ENCODE measurements at places on chromosomes 12 and 14.
A peak's percentile ranks its signal among the peaks of the same experiment; 100 is the strongest.

- DNase-seq: no peak
These were observed 15.7 kb downstream of the NDUFA12 start for GRCh38 chr12:94987801-94988200.

DNA sequence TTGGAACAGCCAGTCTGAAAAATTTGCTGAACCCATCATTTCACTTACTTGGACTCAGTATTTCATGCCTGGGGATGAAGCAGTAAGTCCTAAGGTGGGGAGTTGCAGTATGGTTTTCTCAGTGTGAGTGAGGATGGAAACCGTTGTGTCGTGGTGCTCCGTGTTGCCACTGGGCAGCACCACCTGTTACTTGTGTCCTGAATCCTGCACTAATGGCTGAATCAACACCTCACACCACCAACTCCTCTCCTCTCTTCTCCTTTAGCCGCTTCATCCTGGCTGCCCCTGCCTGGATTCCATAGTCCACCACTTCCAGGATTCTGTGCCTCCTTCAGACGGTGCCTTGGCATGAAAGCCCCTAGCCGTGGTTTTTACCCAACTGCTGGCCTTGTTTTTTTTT lies 3.0 kb upstream of the EP400 start:
- no peak for DNase-seq

GRCh38 chr12:77678621-77679020 lies 152.1 kb upstream of the NAV3 start:
- DNase-seq: no peak

GRCh38 chr14:71574976-71575375 lies 357.3 kb upstream of the RGS6 start:
- no peak for DNase-seq

DNA sequence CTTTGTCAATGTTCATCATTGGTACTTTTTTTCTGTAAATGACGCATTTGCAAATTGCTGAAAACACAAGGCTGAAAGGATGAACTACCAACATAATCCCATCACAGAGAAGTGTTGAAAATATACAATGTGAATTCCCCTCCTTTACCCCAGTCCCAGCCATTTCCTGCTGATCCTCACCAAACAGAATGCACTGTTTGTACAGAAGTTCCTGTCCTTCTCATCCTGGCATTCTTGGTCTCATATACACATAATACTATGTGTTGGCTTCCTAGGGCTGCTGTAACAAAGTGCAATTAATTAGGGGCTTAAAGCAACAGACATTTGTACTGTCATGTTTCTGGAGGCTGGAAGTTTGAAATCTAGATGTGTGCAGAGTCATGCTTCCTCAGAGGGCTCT lies 836.2 kb upstream of the MGAT4C start:
- DNase-seq: no peak

DNA sequence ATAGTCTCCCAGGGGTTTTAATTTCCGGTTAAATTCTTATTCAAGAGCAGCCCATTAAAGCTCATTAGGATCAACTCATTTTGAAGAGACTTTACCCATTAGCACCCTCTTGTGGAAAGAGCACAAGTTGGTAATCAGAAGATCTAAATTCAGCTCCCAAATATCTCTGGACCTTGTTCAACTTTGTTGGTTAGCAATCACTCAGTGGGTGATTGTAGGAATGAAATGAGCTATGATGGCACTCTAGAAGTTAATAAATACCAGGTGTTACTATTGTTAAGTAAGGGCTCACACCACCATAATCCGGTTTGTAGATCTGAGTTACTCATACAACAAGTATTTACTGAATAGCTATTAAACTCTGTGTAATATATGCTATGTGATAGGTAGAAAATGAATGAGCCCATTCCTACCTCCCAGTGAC lies 42.9 kb downstream of the TRIP11 start:
- DNase-seq: no peak

GRCh38 chr14:91394105-91395081 lies 23.2 kb downstream of the CCDC88C start:
- no peak for DNase-seq

GRCh38 chr12:117000316-117000715 lies 89.6 kb downstream of the FBXW8 start:
- no peak for DNase-seq

DNA sequence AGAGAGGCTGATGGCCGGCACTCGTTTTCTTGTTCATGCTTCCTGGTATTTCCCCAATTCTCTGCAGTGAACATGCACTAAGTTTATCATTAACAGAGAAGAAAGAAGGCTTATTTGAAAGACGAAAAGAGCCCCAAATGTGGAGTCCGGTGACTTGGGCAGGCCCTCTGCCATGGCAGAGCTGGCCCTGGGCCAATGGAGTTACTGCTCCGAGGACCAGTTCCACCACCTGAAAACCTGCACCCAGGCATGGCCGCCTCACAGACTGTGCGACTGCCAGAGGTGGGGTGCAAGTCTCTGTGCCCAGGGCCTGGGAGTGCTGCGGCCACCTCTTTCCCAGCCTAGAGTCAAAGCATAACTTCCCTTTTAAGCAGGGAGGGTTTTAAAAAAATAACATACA lies 24.9 kb downstream of the DEGS2 start:
- DNase-seq: peak; percentile 62

- no peak for DNase-seq
These were observed 131.3 kb downstream of the IPO8 start for GRCh38 chr12:30564394-30564793.

DNA sequence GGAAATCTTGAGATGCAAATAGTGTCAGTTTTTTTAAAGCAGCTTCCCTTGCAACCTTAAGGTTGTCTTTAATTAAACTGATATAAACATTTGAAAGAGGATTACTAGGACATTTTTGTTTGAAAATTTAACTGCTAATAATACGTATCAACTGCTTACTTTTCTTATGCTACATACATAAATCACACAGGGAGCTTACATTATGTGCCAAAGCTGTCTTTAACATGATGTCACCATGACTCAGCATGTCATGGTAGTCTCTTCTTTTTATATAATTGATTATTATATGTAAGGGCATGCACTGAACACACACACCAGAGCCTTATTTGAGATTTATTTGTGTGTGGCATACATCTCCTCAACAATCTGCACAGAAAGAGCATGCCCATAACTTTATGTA lies 63.0 kb upstream of the PTHLH start:
- no peak for DNase-seq

DNA sequence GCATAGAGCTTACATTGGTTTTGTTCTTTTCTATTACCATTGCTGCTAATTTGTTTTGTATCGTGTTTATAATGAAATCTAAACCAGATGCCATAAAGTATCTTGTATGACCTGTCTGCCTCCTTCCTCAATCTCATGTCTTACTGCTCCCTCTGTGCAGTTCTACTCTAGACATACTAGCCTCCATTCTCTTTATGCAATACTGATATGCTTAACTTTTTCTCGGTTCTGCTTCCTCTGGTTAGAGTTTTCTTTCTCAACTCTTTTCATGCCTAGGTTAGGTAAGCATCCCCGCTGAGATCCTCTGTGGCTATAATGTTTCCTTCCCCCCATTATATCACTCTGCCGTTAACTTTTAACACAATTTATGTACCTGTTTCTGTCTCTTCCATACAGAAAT lies 852.3 kb downstream of the TRHDE start:
- DNase-seq: no peak

DNA sequence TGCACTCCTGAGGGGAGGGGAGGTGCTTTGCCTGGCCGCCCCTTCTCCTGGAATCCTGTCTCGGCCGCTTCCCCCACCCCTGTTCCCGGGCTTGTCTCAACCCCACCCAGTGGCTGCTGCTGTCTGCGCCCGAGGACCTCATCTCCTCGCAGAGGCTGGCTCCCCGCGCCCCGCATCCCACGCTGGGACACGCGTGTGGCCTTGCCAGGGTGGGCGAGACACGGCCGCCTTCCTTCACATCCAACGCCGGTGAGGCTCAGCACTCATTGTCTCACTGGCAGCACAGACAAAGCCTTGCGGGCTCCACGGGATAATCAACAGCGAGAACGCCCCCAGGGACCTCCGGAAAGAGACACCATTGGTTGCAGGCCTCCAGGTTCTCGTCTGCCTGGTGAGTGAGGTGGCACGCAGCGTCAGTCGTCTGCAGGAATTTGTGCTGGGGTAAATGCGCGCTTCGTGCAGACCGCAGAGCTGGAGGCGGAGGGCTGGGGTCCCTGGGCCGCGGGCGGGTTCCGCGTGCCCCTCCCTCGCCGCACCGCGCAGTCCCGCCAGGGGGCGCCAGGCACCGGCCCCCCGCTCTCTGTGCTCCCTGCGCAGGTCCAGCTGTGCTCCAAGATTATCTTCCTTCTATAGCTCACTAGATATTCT lies 26.8 kb downstream of the CCDC177 start:
- DNase-seq: no peak

- no peak for DNase-seq
These were observed 61.1 kb downstream of the NINJ2 start for GRCh38 chr12:601976-602699.

All from colonic mucosa (tissue), 4 donors.